ENCODE measurements at places on chromosomes 2 and 18. TPM values are rescaled to one million over a fixed set of nuclear protein-coding genes. Genes with fewer than 3 reads are reported as not detected.

GRCh38 chr2:149094217-149095015 is 55.9 kb downstream of the LYPD6B start:
- DNase-seq = no peak

Gene SERPINB12
- polyA plus RNA-seq = not detected

DNA sequence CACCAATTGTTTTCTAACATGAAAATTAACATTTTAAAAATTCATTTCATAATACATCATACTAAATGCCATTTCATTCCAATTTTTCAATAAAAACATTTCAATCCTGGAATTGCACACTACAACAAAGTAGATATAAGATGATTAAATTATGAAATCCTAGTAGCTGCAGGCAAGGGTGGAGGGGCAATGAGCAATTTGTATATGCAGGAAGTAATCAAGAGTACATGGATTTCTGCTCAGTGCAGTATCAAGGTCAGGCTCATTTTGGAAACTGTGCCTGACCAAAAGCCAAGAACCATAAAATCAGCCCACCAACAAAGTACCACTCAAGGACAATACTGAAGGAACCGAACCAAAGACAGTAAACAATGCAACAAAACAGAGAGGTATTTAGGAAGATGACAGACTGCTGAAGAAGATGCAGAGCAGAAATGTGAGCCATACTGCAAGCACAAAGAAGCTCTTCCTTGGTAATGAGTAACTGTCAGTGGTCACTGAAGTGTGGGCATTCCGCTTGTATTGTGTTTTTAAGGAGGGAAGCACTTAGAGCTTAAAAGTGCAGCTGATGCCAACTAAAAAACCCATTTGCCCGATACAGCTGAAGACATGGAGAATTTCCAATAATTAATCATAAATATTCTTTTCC is 34.5 kb upstream of the DSEL start:
- no peak for DNase-seq

Gene NOP58
- polyA plus RNA-seq = 63.4 TPM

Gene POTEI
- polyA plus RNA-seq = not detected

All from AG04450 (cell line).